ENCODE measurements at places on chromosomes 2 and 18.
A peak's percentile ranks its signal among the peaks of the same experiment; 100 is the strongest.

- no peak for DNase-seq
Observed at GRCh38 chr2:68045342-68045741, 17.5 kb downstream of the C1D start.

DNA sequence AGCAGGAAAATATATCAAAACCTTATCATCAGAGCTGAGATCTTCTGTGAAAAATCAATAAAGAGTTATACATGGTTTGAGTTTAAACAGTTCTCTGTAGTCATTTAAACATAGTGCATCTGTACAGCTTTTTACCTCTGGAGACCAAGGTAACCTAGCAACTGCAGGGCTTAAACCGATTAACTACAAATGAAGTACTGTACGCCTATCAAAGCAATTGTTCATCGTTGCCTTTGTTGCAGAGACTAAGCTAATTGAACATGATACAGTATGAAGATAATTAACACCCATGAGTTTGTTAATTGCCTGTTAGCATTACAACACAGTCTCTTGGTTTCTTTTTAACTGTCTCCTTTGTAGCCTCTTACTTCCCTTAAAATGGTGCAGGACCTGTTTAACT lies 147.9 kb downstream of the LNPK start:
- DNase-seq, result no peak

DNA sequence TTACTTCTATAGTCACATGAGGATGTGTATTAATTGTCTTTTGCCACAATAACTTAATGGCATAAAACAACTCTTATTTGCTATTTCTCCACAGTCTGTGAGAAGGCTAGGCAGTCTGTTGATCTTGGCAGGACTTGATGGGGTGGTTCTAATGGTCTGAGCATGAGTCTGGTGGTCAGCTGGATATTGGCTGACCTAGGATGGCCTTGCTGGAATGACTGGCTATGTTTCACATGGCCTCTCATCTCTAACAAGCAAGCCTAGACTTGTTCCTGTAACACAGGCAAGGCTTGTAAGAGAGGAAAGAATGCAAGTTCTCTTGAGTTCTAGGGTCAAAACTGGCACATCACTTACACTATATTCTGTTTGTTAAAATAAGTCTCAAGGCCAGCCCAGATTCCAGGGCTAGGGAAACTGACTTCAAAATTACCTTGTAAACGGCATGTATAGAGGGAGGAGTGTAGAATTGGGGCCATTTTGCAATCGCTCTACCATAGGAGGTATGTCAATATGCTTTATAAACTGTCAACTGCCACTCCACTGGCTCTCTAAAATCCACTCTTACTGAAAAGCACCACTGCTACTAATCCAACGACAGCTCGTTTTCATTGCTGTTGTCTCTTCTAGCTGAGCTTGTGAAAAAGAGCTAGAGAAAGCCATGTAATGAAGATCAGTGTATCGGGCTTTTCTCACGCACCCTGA lies 325.0 kb upstream of the PKDCC start:
- no peak for DNase-seq

- no peak for DNase-seq
Observed at GRCh38 chr2:68715353-68716041, 19.1 kb upstream of the ARHGAP25 start.

DNA sequence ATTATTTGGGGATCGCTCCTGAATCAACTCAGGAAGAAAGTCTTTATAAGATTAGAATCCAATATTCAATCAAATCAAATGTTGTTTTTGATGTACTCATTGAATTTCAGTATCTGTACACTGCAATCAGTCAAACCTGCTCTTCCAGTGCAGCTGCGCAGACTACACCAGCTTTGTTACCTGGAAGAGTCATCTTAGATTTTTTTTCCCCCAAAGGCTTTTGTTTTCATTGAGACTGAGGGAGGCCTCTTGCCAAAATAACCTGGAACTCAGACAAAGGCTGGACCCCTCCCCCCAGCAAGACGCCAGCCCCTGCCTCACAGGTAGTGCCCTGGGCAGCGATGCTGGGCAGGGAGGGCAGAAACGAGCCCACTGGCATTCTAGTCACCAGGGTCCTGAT lies 74.8 kb downstream of the ARHGEF4 start:
- DNase-seq, result no peak

- DNase-seq, result no peak
Observed at GRCh38 chr18:39842366-39842914, 2112.6 kb upstream of the PIK3C3 start.

- DNase-seq, result no peak
Observed at GRCh38 chr2:236840857-236841256, 244.8 kb upstream of the COPS8 start.

DNA sequence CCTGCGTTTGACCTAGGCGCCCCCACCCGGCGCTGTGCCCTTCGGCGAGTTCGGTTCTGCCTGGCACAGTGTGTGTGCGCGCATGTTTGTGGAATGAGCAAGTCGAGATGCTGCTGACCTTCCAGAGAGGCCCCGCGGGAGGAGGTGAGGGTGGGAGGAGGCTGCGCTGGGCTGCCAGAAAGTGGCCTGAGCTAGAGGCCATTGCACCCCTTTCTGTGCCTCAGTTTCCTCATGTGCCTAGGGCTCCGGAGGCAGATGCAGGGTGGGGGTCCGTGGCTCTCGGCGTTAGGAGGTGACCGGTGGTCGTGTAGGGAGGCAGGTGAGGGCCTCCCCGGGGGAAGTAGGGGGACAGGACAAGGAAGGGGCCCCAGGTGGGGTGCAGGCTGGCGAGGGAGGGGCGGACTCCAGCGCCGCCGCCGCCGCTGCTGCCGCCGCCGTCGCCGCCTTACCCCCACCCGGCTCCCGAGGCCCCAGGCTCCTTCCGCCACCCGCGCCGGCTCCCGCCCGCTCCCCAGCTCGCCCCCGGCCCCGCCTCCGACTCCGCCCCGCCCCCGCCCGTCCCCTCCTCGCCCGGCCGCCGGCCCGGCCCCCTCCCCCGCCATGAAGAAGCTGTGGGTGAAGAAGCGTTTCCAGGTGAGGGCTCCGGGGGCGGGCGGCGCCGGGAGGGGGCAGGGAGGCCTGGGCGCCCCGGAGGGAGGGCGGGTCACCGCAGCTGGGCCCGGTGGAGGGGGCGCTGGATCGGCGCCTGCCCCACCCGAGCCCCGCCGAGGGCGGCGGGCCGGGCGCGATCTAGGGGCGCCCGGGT lies 7.0 kb downstream of the SPEG start:
- peak; percentile 46 for DNase-seq

- no peak for DNase-seq
Observed at GRCh38 chr18:36321658-36322407, 24.3 kb downstream of the FHOD3 start.

DNA sequence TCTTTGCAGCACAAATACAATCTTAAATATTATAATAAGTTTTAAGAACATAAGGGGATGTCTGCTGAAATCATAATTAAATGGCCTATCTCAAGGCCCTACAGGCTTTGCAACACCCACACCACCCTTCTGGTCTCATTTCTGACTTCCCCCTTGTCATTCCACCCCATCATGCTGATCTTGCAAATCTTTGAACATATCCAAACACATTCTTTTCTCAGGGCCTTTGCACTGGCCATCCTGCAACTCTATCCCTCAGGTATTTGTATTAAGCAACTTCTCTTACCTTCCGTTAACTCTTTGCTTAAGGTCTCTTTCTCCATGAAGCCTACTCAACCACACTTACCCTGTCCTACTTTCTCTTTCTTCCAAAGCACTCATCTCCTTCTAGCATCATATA lies 51.8 kb upstream of the CCDC150 start:
- DNase-seq, result no peak

DNA sequence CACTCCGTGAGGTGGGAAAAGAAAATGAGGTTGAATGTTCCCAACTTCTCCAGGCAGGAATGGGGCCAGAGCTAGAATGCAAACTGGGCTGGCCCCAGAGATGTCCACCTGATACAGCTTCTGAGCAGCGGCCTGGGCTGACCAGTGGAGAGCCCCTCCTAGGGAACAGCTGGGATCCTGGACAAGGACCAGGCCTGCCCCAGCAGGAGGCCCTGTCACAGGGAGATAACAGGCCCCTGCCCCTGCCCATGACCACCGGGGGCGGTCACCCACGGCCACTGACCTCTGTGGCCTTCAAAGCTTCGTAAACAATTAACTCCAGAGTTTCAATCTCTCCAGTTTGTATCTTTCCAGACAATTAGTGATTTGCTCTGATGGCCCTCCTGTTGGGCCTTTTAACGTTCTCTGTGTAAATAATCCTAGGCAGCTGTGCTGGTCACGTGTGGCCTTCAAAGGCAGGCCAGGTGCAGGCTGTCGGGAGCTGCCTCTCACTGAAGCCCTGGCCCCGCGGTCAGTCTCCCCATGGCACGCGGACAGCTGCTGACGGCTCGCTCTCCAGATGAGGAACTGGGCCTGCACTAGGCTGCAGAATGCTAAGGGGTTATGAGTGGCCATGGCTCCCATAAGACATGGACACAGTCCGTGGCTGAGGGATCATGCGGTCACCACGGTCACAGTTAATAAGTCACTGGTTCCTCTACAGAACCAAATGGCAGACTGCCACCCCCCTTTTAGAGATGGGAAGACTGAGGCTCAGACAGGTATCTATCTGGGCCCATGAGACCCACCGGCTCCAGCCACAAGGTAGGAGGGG lies 9.2 kb downstream of the HS6ST1 start:
- DNase-seq, result no peak

DNA sequence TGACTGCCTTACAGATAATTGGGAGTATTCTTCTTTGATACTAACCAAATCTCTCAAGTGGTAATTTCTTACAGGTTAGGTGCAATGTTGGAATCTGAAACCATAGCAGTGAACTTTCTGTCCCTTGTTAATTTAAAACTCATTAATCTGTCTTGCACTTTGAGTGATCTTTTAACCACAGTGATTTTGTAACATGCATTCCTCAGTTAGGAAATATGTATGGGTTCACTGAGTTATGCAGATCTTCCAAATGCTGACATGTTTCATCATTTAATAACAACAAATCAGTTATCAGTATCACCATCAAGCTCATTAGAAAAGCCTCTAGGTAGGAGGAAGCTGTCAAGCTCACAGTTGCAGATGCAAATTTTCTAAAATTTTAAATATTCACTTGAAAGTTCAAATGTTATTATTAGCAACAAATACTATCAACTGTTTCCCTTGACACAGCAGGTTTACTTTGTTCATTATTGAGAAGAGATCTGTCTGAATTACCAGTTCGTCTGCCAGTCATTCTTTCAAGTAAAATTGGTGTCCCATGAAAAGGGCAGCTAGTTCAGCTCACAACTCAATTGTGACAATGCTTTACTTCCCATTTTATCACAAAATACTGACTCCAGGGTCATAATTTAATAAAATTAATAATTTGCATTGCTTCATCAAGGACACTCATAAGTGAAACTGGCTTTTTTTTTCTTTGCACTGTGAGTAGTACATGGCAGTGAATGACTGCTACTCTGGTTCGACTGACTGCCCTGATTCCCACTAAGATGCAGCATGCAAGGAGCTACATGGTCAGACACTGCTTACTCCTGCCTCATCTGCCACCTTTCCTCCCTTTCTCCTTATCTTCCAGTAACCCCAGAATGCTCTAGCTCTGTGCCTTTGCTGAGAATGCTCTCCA lies 31.6 kb downstream of the SUCLG1 start:
- DNase-seq, result no peak

DNA sequence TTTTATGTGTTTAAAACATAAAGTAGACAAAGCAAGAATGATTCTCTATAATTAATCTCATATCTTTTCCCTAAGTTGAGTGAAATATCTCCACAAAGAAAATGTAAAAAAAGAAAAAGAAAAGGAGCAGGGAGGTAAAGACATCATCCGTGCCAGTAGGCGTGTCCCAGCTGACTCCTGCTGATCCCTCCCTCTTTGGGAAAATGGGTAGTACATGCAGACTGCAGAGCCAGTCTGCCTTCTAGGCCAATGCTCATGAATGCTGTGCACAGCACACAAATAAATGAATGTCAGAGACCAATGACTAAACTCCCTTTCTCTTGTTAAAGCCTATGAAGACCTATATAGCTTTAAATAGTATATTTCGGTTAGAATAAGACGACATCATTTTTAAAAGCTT lies 64.7 kb downstream of the RAPH1 start:
- DNase-seq, result no peak
